ENCODE measurements at places on chromosomes 16 and 17.
A peak's percentile ranks its signal among the peaks of the same experiment; 100 is the strongest.

- DNase-seq, result no peak
Measured at GRCh38 chr17:62720126-62720850, 87.8 kb downstream of the MARCHF10 start.

GRCh38 chr16:57773655-57774295 is 28.5 kb downstream of the KIFC3 start:
- DNase-seq, result no peak

DNA sequence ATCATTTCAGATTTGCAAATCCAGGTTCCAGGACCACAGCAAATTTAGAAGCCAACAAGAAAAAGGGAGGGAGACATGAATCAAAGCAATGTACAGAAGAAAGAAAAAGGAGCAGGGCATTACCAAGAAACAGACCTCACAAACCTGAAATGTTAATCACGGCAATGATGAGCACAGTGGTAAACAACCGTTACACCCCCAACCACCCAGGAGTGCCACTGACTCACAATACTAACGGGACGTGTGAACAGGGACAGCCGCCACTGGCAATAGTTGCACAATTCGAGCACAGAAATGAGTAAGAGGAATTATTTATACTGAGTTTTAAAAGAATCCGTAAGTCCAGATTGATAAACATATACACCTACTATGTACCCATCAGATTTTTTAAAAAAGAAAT is 13.8 kb downstream of the USP22 start:
- no peak for DNase-seq

DNA sequence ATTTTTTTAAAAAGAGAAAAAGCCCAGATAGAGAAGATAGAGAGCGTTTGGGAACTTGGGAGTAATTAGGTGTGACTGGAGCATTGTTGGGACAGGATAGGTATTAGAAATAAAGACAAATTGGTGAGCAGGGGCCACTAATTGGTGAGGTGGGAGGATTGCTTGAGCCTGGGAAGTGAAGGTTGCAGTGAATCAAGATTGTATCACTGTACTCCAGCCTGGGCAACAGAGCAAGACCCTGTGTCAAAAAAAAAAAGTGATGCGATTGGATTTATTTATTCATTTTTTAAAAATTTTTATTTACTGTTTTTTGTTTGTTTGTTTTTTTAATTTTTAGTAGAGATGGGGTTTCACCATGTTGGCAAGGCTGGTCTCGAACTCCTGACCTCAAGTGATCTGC is 5.1 kb downstream of the CASC3 start:
- no peak for DNase-seq

DNA sequence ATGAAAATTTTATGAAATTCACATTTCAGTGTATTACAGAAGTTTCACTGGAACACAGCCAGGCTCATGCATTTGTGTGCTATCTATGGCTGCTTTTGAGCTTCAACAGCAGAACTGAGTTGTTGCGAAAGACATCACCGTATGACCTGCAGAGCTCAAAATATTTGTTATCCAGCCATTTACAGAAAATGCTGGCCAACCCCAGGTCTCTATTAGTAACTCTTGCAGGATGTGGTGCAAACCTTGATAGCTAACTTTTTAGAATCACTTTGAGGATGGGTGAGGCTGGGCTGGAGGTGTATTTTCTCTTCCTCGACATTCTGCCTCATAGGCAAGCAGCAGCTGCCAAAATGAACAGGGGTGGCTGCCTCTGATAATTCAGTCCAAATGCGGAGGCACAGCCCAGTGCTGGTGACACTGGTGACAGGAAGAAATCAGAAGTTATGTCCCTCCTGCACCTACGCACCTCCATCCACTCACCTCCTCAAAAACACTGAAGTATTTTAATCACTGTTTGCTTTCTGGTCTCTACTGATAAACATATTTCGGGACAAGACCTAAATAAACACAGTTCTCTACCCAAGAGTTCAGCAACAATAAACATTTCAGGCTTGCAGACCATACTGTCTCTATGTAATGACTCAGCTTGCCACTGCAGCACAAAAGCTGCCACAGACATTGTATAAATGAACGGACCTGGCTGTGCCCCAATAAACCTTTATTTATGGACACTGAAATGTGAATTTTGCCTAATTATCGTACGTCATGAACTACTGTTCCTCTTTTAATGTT is 28.5 kb downstream of the ARHGAP17 start:
- peak; percentile 81 for DNase-seq

- DNase-seq, result no peak
Measured at GRCh38 chr17:75390982-75391381, 14.5 kb downstream of the GRB2 start.

GRCh38 chr17:46950997-46951621 is 27.9 kb downstream of the RPRML start:
- no peak for DNase-seq

DNA sequence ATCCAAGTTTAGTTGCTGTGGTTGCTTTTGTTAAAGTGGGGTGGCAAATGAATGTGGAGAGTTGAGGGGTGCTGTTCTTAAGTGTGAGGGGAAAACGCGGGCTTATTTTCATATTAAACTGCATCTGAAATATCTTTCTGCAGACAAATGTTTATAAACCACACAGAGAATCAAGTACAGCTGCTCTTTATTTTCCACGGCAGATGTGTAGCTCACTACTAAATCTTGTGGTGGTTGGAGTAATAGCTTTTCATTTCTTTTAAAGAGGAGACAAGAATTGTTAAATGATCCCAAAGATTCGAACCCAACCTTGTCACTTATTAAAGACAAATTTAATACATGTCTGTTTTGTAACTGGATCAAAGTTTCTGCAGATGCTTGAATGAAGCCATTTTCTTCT is 2.1 kb downstream of the CLTC start:
- DNase-seq, result no peak

GRCh38 chr17:82977606-82978005 is 101.8 kb upstream of the METRNL start:
- no peak for DNase-seq

DNA sequence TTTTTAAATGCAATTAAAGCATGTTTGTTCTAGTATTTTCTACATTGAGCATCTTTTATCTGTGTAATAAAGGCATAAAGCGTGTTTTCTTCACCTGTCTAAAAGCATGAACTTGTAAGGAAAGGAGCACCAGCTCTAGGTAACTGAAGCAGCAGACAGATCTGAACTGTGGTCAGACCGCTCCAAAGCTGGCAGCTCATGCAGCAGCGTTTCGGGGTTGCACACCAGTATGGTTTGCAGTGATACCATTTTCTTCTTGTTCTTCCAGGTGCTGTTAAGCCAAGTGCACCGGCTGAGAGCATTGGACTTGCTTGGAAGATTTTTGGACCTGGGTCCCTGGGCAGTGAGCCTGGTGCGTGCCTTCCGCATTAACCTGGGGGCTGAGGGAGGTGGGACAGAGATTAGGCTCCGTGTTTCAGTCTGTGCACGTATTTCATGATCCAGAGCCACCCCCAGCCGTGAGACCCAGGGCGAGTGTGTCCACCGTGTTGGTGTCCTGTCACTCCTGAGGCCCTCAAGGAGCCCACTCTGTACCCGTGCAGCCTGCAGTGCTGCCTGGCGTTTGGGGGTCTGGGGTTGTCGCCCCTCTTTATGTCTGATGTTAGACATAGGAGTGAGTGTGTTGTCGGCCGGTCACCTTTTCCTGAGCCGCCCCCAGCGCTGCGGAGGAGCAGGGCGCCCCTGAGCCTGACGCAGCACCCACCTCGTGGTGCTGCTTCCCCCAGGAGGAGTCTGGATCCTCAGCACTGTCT is 136.3 kb upstream of the CHMP6 start:
- DNase-seq, result no peak

GRCh38 chr17:66432996-66433551 is 130.7 kb downstream of the PRKCA start:
- no peak for DNase-seq

DNA sequence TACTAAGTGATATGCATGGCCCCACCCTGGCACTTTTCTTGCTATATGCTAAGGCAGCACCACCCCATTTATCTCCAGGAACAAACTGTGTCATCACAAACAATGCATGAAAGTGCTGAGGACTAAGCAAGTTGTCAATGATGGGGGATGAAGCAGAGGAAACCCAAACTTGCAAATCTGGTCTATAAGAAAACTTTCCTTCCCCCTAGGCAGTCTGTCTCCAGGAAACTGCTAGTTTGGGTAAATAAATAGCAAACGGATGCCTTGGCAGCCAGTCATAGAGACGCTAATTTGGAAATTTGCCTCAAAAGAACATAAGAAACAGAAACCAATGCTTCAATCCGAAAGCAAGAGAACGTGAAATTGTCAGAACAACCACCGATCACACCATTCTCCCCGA is 5.6 kb upstream of the HSBP1 start:
- peak; percentile 64 for DNase-seq

GRCh38 chr16:11157143-11157542 is 98.9 kb downstream of the SOCS1 start:
- DNase-seq, result no peak

DNA sequence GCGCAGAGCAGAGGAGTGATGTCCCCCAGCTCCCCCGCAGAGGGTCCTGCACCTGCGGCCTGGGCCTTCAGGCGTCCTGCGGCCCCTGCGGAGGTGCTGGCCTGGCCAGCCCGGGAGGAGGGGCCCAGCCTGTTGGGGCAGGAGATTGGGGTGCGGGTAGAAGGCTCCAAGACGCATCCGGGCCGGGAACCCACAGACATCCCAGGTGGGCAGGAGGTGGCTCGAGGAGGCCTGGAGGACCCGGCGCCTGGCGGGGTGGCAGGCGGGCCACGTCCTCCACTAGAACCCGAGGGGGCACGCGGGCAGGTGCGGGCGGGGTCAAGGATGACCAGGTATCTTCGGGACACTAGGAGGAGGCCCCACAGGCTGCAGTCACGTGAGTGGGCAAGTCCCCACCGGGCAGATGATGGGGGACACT is 647 bp upstream of the SECTM1 start:
- DNase-seq, result no peak

DNA sequence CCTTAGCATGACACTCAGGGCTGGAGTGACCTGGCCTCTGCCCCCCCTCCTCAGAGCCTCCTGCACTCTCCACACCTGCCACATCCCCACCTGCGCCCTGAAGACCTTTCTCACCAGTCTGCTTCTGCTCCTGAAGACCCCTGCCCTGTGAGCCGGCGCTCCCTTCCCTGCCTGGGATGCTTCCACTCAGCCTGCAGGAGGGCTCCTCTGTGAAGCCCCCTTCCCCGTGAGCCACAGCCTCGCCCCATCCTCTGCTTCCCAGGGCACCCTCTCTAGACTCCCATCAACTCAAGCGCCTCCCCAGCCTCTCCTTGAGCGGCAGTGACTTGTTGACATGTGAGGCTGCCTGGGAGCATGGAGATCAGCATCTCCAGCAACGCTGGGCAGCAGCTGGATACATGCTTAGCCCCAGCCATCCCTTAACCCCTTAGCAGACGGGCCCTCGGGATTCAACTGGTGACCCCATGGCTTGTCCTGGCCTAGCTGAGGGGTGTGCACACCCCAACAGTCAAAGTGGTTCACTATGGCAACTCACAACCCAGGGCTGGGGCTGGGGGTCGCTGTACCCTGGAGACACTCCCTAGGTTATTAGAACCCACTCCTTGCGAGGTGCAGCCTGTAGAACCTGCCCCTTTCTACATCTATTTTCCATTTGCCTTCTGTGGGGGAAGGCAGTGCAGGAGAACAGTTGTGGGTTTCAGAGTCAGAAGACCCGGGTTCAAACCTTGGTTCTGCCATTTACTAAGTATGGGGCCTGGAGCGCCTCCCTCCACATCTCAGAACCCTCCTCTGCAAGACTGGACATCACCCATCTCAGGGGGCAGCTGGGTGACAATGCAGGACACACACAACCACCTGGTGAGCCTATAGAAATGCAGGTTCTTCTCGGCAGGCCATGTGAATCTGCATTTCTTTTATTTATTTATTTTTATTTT is 21.5 kb downstream of the TMEM235 start:
- no peak for DNase-seq

DNA sequence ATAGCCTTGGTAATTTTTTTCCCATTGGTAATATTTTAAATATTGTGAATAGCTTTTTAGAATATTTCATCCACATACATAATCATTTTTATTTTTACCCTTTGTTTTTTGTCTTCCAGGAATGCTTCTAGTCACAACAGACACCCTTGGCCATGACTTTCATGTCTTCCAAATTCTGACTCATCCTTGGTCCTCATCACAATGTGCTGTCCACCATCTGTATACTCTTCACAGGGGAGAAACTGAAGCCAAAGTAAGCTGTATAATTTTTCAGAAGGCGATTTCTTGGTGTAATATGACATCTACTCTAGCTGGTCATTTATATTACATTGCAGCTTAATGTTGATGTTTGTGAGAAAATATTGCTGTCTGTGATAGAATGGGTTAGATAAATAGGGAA is 269.4 kb downstream of the BCAS3 start:
- no peak for DNase-seq

DNA sequence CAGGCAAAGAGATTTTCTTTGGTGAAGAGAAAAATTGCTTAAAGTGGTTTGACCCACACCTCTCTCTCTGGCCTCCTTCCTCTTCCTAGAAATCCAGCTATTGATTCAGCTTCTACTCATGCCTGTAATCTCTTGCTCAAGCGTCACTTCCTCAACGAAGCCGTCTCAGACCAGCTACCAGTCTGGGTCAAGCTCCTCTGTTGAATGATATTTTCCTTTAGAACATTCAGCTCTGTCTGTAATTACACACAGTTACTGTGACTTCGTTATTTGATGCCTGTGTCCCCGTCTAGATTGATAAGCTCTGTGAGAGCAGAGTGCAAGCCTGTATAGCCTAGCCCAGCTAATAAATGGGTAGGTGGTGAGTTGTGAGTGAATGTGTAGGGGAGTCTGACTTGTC is 168.5 kb downstream of the GRIN2A start:
- DNase-seq, result no peak

DNA sequence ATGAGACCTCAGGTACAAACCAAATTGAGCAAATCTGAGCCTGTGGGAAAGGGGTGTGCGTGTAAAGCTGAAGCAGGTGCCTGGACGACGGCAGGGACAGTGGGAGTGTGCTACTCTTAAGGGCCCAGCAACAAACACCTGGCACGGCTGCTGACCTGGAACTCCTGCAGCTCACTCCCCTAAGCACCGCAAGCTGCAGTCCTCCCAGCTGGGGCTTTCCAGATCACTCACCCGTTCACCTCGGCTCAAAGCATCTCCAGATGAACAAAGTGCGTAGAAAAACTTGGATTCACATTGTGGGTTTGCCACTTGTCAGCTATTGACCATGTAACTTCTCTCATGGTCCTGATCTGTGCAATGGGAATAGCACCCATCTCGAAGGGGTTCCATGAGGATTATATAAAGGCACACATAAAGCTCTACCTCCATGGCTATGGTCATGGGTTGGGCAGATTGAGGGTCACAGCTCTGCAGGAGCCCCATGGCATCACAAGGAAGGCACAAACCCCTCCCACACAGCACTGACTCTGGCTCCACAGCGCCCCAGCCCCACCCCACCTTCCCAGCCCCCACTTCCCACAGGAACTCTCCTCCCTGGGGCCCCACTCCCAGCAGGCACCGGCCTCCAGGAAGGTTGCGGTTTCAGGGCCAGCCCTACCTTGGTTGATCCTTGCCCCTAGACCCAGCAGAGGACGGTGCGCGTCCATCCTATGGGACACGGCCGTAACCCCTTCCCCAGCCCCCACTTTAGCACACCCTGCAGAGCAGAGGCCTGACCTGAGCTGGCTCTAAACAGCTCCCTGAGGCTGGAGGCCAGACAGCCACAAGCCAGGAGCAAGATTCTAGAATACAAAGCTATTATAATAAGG is 21.9 kb downstream of the ST3GAL2 start:
- no peak for DNase-seq

Data from astrocyte of the cerebellum (primary cell).